Chondrocyte (in vitro differentiated cells): ENCODE measurements at places on chromosomes 4 and X.

GRCh38 chrX:96692890-96693289 lies 8.2 kb downstream of the DIAPH2 start:
- DNase-seq = no peak

- no peak for DNase-seq
Measured at GRCh38 chrX:48834383-48834709, 1.1 kb downstream of the PCSK1N start.

DNA sequence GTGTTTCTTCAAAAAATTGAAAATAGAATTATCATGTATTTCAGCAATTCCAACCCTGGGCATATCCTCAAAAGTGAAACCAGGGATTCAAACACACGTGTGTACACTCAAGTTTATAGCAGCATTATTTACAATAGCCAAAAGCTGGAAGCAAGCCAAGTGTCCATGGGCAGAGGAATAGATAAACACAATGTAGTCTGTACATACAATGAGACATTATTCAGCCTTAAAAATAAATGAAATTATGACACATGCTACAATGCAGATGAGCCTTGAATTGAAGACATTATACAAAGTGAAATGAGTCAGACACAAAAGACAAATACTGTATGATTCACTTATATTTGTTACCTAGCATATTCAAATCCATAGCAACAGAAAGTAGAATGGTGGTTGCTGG lies 853.4 kb downstream of the STIM2 start:
- no peak for DNase-seq

DNA sequence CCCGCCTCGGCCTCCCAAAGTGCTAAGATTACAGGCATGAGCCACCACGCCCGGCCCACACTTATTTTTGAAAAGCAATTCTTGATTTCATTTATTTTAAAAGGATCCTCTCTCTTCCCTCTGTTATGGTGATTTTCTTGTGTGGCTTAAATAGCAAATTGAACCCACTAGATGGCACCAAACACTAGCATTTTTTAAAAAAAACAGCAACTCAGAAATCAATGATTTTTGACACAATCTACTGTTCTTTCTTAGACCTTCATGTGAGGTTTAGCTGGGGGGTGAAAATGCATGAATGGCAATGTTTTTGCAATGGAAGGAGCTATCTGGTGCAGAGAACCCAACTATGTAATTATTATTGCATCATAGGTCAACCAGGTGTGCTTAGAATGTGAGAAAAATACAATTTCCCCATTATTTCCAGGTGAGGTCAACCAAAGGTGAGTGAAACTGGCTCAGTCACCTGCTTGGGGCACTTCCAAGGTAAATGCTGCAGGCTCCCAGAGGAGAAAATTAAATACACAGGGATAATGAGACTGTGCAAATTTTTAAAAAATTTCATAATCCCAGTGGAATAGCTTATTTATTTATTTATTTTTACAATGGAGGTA lies 226.7 kb upstream of the PRKX start:
- DNase-seq = no peak

DNA sequence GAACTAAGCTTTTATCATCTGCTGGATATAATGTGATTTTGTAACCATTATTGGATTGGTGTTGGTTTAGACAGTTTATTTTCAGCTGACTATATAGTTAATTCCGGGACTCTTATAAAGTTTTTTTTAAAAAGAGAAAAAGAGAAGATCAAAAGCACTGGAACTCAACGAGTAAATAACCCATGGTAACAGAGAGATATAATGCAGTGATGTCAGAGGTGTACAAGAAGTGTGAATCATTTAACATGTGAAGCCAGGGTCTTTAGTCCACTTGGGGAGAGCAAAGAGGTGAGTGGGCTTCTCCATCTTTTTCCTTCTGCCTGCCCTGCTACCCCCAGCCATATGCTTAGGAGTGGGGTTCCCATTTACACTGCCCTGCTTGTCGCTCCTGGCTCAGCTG lies 3.2 kb downstream of the TMEM165 start:
- DNase-seq = no peak

GRCh38 chr4:42453612-42454011 lies 56.3 kb downstream of the SHISA3 start:
- DNase-seq = no peak

GRCh38 chr4:76558396-76559235 lies 123.6 kb downstream of the SHROOM3 start:
- no peak for DNase-seq

DNA sequence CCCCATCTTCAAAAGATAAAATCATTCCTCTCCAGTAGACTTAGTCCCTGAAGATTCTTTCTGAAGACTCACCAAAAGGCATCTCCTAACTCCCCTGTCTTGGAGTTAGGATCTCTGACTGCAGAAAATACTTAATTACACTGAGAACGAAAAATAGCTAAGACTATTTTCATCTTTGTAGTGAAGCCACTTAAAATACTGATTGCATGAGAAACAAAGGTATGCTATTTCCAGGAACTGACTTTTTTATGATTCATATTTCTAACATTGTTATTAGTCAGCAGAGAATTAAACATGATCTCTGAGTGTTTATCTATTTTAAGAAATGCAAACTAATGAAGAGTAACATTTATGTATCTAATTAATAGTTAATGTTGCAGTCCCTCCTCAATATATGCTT lies 71.8 kb upstream of the NR3C2 start:
- DNase-seq = no peak

DNA sequence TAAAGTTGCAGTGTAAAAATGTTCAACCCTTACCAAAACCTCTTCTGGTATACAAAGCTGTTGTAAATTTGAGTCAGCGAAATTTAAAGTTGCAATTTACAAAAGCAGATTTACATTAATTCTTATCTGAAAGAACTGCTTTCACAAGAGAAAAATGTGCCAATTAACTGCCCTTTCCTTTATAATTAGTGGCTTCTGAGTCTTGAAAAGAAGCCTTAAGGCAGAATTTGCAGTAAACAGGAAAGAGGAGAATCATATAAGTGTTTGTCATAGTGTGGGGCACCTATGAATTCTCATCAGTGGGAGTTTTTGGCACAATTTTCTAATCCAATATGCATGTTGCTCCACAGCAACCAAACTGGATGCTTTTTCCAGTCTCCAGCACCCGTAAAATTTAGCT lies 125.3 kb upstream of the GABRG1 start:
- no peak for DNase-seq

GRCh38 chrX:8927701-8928100 lies 106.2 kb downstream of the FAM9B start:
- DNase-seq = no peak

GRCh38 chr4:105277702-105278101 lies 131.0 kb downstream of the TET2 start:
- DNase-seq = no peak

DNA sequence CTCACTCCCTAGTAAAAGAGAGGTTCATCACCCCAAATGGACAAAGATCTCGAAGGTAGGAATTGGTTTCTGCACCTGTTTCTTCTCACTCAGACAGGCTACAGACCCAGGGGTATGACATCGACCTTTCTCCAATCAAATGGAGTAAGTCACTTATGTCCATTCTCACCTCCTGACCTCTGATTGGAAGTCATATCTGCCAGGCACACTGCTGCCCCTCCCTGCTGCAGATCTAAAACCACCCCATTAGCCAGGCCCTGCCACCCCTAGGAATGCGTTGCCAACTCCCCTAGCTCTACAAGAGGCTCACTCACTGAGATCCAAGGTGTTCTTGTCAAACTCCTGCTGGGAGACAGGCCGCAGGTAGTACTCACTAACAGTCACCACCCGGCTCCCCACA lies 6.8 kb downstream of the GPKOW start:
- DNase-seq = no peak
